ENCODE measurements at places on chromosomes 7 and 10.

DNA sequence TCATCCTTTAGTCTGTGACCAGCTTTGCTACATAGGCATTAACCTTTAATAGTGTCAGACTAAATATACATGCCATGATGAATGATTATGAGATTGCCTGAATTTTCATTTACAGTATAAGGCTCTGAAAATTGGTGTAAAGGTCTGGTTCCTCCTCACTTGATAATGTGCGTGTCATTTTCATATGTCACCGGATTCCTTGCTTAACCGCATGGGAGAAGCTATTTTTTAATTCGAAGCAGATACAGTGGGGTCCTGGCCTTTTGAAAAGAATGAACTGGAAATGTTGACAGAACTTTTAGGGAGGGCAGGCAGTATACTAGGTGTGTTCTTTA is 192.4 kb upstream of the SH2B2 start:
- no peak for DNase-seq

DNA sequence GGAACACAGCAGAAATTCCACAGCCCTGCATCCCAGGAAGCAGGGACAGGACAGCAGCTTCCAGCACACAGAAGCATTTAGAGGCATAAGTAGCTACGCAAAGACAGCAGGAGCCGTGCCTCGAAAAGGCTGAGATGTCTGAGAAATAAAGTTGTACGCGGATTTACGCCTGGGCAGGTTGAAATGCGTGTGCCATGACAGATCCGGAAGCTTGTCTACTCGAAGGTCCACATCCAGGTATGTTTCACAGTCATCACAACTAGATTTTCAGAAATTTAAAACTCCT is 26.1 kb downstream of the DIP2C start:
- DNase-seq, result no peak

DNA sequence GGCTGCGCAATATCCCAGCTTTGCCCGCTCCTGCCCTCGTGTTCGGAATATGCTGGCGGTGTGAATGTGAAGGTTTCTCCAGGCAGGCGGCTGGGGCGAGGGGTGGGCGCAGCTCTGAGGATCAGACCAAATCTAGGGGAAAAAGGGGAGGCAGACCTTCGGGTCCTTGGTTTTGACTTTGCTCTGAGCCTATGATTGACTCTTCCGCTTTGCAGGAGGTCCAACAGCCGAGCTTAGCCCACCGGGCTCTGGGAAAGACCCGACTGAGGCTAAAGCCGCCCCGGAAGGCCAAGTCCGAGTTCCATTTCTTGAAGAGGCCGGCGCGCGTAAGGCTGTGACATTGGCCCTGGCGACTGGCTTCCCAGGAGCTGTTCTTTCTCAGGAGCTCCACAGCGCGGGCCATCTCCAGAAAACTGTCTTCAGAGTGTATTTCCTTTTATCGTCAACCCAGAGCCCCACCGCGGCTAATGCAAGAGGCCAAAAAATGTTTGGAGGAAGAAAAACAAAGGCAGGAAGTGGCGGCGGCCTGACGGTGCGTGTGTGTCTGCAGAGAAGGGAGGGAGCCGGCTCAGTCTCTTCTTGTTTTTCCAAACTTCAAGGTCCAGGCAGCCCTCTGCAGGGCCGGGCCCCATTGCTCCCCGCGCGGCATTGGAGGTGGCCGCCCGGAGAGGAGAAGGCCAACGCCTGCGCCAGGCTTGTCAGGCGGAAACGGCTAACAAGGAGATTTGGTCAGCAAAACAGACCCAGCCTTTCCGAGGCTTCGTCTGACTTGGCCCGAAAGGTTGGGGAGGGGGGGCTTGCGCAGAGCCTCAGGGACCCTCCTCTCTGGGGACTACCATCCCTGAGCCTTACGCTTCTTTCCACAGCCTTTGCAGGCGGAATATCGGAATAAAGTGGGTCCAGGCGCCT is 3.6 kb upstream of the HOXA11 start:
- DNase-seq, result no peak

GRCh38 chr7:21719846-21720245 is 177.0 kb downstream of the DNAH11 start:
- no peak for DNase-seq

DNA sequence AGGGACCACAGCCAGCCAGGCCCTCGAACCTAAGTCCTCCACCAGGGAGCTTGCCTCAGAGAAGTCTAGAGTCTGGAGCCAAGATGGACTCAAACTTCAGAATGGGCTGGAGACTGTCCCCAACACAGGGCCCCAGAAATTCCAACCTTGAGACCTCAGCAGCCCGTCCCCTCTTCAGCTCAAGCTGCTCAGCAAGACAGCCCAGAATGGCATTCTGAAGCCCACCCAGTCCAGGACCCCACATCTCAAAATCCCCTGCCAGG is 15.9 kb downstream of the KCNH2 start:
- no peak for DNase-seq

GRCh38 chr10:494149-494542 is 195.3 kb downstream of the DIP2C start:
- no peak for DNase-seq

DNA sequence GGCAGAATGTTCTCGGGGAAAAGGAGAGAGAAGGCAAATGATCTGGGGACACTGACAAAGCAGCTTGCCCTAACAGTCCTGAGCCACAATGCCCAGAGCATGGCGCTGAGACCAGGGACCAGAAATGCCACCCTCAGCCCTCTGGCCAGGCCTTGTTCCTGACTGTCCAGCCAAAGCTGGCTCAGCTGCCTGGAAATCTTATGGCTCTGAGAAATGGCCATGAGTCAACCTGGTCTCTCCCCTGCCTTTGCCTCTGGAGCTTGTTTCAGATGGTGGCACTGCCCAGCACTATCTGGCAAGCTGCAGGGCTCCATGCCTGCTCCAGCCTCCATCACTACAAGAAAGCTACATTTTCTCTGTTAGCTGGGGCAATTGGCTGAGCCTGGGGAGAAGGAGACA is 90.5 kb upstream of the PLXNA4 start:
- no peak for DNase-seq

DNA sequence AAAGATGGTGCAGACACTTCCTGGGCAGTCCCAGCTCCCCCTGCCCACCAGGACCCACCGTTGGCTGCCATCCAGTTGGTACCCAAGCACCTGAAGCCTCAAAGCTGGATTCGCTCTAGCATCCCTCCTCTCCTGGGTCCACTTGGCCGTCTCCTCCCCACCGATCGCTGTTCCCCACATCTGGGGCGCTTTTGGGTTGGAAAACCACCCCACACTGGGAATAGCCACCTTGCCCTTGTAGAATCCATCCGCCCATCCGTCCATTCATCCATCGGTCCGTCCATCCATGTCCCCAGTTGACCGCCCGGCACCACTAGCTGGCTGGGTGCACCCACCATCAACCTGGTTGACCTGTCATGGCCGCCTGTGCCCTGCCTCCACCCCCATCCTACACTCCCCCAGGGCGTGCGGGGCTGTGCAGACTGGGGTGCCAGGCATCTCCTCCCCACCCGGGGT is 14.5 kb upstream of the LIMK1 start:
- DNase-seq, result no peak

GRCh38 chr10:97821308-97822038 is 28.2 kb upstream of the GOLGA7B start:
- DNase-seq, result peak; percentile 76

GRCh38 chr10:110481919-110482318 is 15.8 kb upstream of the DUSP5 start:
- no peak for DNase-seq

DNA sequence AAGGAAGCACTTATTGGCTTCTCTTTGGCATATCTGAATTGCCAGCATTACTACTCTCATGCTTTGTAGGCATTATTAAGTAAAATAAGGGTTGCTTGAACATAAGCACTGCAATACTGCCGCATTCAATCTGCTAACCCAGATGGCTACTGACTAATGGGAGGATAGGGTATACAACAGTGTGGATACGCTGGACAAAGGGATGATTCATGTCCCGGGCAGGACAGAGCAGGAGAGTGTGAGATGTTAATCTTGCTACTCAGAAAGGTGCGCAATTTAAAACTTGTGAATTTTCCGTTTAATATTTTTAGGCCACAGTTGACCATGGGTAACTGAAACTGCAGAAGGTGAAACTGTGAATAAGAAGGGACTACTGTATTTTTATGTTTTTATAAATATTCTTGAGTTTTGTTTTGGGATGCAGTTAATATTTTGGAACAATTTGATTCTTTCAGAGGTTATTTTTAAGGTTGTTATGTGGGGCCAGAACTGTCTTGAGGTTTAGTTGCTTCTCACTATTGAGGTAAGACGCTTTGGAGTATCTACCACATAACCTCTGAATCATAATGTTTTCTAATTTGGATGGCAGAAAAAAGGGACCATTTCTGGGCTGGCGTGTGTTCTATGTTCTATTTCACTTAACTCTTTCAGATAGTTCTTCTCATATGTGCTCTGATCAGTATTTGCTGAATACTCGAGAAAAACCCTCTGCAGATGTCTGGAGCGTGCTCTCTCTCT is 75.7 kb upstream of the SYPL1 start:
- no peak for DNase-seq

DNA sequence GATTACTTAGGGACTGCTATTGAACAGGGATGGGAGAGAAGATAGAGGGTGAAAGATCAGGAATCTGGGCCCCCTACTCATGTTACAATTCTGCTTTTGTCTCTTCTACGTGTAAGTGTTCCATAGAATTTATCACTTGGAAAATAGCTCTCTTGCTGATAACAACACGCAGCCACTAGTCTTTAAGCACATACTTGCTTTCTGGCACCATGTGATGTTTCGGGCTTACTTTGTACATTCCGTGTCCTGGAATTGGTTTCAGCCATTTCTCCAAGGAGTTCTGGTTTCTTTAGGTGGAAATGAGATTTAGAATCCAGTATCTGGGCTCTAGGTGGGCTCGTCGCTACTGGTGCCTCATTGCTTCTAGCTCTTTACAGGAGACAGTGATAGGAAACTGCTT is 59.7 kb downstream of the TFAM start:
- DNase-seq, result no peak

GRCh38 chr7:105352018-105352612 is 36.6 kb downstream of the SRPK2 start:
- DNase-seq, result no peak

- DNase-seq, result no peak
These were observed 28.3 kb downstream of the HIPK2 start for GRCh38 chr7:139749545-139749944.

GRCh38 chr7:52311886-52312285 is 723.5 kb upstream of the POM121L12 start:
- DNase-seq, result no peak

DNA sequence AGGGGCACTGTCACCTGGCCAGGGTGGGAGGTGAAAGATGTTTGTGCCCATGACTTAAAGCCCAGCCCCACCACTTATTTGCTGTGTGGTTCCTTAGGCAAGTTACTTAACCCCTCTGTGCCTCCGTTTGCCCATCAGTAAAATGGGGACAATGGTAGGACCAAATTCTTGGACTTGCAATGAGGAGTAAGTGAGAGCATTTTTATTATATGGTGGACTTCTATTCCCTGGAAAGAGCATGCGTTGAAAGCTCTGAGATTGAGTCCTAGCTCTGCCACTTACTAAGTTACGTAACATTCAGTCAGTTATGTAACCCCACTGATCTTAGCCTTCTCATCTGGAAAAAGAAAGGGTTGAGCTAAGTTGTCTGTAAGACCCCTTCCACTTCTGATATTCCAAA is 18.8 kb downstream of the VSIR start:
- no peak for DNase-seq

GRCh38 chr7:77954773-77955555 is 156.4 kb downstream of the PHTF2 start:
- DNase-seq, result no peak

DNA sequence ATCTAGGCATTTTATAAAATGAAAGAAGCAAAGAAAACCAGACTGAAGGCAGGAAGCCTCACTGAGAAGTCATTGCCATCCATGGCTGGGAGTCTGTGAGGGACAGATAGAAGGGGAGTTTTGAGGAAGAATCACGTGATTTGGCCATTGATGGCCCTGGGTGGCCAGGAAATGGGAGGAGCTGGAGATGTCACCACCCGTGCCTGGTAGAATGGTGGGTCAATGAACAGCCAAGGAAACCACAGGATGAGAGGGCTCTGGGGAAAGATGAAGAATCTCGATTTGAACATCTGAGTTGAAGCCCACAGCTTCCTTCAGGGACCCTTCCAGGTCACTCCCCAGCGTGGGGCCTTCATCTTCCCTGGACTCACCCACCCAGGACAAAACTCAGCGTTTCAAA is 103.3 kb upstream of the CHST15 start:
- no peak for DNase-seq

- no peak for DNase-seq
These were observed 139.3 kb downstream of the MBL2 start for GRCh38 chr10:52633266-52633665.

DNA sequence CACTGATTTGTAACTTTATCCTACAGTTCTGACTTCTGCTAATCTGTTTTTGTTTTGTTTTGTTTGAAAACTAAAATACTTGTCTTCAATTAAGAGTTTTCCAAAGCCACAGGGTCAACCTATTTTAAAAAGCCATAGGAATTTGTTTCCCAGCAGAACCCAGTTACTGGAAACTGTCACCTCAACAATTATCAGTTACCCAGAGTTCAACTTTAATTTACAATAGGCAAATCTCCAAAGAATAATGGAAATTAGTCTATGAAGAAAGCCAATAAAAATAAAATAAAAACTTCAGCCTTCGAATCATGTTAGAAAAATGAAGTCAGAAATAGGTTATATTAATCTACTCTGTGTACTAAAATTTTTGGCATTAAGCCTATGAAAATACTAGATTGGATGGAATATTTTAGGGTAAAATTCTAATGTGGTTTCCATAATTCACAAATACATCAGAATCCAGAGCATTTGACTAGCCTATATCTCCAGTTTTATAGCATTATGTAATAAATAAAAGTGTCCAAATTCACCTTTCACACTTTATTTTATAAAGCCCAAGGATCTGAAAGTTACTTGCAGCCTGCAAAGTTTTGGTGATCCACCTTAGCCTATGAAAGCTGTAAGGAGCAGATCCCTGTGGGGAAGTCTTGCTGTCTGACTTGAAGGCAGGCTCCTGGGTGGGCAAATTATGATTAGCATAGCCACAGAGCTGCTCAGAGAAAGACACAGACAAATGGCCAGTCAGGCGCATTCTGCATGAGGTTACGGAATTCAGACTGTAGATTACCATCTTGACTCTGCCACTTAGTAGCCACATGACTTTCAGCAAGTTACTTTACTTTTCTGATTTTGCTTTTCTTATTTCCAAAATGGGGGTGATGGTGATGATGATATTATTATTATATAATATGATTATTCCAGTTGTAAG is 250.0 kb upstream of the HGF start:
- DNase-seq, result no peak

DNA sequence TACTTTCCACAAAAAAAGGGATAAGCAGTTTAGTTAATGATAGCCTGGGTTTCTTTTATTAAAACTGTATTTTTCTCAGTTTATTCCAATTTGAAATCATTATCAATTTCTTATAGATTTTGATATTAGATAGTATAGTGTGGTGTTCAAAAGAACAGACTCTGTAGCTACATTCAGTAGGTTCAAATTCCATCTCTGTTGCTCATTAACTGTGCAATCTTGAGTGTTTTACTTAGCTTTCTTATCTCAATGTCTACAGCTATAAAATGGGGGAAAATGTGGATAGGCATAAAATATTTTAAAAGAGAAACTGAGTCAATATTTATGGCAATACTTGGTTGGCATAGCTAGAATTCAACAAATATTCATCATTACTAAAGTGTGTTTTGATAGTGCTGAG is 86.9 kb upstream of the SEMA3A start:
- no peak for DNase-seq

Measured in NCI-H1417 (cell line).